ENCODE measurements at places on chromosomes 7 and 10.

GRCh38 chr7:147245274-147245673 is 1128.7 kb downstream of the CNTNAP2 start:
- no peak for DNase-seq

GRCh38 chr7:77447616-77448015 is 31.5 kb upstream of the GSAP start:
- DNase-seq = no peak

DNA sequence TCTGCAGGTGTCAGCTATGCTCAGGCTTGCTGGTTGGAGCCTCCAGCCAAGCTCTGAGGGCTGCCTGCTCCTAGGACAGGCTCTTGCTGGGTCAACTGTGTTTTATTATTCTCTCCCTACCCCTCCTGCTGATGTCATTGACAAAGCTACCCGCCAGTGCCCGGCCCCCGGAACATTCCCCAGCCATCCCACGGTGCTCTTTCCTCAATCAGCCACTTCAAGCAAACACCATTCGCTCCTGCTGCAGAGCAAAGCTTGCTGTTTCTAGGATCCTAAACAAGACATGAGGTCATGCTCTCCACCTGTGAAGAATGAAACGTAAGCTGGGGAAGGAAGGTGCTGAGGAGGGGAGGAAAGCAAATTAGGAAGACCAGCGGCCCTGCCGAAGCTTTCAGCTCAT is 2.1 kb upstream of the C10orf71 start:
- no peak for DNase-seq

DNA sequence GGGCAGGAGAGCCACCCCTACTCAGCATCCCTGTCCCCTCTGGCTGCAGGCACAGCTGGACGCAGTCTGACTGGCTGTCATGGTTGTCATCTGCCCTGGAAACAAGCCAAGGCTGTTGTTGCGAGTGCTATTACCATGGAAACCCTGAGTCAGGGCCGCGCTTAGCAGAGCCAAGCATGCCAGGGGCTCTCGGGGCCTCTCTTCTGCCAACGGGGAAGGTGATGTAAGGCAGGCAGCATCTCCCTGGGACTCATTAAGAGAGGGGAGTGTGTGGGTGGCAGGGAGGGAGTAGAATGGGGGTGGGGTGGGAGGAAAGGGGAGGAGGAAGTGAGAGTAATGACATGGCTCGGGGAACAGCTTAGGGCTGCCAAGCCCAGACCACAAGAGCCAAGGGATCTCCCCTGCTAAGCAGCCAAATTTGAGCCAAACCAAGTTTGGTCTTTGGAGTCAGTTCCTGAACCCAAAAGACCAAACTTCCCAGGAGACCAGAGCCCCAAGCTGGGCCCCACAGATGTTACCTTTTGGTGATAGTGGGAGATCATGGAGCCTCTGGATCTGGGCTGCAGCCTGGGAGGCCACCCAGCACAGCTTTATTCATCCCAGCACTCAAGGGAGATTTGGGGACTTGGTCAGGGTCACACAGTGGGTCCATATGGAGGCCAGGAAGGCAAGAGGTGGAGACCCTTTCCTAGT is 67.6 kb downstream of the TMEM130 start:
- DNase-seq = peak; percentile 71

DNA sequence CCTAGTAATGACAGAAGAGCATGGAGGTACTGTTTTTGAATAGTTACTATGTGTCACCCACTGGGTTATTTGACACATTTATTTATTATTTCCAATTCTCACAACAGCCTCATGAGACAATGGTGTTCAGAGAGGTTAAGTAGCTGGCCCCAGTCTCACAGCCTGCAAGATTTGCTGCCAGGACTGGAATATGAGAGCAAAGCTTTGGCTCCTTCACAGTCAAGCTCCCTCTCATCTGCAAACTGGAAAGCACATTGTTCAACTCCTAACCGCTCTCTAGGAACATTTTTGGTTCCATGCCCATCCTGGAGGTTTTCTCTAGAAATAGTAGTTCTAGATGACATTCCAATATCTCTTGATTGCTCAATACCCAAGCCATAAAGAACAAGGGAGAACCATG is 75.5 kb upstream of the CXCL12 start:
- DNase-seq = no peak

DNA sequence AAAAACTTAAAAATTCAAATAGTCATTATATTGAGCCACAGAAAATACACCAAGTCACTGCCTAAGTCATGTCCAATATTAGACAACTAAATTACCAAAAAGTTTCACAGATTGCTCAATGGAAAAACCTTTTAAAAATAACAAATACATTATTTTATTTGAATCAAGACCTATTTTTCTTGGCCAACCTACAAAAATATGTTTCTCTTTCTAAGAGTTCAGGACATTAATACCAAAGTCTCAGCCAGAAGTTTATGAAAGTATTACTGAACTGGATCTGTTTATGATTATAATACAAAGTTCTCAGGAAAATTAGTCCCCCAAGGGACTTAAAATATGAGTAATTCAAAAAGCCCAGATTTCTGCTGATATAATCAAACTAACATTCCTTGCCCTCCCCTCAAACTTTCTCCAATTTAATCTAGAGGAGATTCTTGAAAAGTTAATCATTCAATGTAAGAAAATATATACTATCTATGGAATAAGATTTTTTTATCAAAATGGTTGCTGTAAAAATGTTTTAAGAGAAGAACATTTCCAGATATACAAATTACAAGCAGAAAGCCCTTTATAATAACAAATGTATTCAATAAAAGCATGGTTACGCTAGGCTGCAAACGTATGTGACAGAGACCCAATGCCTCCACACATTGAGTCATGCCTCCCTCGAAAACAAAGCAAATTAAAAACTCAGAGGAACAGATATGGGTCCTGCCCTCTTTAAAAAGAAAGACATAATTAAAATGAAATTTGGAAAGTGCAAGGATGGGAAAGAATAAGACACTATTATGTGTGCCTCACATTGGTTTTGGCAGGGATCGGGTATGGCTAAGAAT is 381.6 kb downstream of the PARD3 start:
- DNase-seq = no peak

DNA sequence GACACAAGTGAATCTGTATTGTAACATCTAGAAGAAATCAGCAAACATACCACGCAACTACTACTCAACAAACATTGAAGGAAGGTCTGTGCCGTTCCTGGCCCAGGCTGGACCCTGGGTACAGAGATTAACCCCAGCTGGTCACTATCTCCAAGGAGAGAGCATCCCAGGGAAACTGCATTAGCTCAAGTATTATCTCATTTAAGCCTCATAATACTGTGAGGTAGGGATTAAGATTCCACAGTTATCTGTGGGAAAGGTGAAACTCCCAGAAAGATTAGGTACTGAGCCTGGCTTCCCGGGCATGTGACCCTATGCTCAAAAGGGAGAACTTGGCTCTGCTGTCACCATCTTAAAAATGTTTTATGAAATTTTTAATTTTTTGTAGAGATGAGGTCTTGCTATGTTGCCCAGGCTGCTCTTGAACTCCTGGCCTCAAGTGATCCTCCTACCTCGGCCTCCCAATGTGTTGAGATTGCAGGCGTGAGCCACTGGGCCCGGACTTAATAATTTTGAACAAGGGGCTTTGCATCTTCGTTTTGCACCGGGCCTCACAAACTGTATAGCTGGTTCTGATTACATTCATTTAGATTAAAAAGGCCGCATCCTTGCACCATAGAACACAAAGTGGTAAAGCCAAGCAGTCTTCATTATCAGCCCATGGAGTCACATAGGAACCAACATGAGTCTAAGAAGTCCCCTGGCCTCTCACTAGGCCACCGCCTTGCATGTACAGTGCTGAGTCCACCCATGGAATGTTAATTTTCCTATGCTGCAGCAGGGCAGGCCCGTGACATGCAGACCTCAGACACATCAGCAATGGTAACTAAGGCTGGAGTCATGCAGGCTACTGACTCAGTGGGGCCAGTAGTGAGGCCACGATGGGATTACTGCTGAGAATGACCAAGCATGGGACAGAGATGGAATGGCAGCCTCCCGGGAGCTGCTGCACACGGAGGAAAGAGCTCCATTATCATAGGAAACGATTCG is 5.5 kb upstream of the CTBP2 start:
- DNase-seq = no peak

DNA sequence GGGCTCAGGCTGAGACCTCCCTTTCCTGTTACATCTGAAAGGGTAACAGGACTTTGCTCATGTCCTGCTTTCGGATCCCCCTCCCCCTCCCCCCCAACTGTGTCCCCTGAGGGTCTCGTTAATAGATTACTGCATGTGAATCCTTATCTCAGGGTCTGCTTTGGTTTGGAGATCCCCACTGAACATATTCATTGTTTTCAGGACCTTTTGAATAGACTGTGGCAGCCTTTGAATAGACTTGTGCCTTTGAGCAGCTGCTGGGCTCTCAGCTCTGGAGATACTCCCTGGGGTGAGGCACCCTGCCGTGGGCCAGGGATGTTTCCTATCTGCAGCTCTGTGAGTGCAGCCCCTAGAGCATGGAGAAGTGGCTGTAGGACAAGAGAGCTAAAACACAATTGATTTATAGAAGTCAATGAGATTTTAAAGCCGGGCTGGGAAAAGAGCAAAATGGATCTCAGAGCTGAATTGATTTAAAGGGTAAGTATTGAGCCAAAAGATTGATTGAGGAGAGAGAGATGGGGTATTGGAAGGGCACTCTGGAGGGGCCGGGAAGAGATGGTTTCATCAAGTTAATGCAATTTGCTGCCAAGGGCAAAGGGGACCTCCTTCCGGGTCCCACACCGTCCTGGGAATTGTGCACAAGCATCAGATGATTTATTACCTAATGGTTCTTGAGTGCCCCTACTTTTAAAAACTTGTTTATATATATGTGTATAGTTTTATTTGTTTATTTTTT is 9.9 kb downstream of the ARHGAP22 start:
- no peak for DNase-seq

DNA sequence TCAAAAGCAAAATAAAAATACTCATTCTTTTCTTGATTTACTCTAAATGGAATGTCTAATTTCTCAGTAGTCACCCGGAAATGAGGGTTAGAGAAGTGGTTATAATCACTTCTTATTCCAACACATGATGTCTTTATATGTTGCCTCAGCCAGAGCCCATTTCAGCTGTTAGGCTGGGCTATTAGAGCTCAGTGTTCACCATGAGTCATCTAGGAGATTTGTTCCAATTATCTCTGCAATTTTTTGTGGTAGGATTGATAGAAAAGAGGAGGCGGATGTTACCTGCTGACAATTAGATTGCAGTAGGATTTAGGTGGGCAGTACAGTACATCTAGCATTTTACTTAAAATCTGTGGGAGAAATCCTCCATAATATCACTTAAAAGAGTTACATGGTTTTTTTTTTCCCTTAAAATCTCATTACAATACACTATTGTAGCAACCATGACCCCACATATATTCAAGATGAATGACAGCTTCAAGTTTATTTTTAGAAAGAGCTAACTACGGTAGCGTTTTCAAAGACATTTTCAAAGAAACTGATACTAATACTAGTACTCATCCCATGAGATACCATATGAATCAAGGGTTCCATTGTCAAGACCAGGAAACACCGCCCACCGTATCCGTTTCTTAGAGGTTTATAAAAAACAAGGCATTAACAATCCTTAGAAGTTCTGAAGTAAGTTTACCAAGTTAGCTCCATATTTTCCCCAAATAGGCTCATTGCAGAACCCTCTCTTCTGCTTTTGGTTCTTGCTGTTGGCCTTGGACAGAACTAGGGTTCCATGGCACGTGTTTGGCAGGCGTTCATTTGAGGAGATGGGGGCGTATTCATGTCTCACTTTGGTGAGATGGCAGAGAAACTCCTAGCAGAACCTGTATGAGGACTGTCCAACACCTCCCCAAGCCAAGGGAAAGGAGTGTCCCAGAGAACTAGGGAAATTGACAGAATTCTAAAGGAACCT is 10.4 kb downstream of the CPA2 start:
- DNase-seq = no peak

GRCh38 chr10:90929179-90929578 is 8.3 kb upstream of the ANKRD1 start:
- no peak for DNase-seq

- no peak for DNase-seq
Measured at GRCh38 chr7:156105337-156106106, 293.3 kb upstream of the SHH start.

DNA sequence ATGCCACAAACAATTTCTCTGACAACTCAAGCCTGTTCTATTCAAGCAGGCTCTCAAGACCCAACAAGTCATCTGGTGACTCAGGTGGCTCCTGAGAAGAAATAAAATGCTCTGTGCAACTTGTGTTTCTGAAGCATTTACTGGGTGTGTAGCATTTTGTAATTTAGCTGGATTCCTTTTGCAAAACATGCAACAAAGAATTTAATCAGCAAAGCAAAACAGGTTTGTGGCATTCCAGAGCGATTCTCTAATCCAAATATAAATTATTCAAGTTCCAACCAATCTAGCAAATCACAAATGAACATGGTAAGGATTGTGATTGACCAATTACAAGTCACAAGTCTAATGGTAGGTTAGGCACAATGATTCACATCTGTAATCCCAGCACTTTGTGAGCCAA is 39.8 kb upstream of the C10orf67 start:
- no peak for DNase-seq

GRCh38 chr7:44881610-44882009 is 3.7 kb downstream of the PURB start:
- DNase-seq = no peak

DNA sequence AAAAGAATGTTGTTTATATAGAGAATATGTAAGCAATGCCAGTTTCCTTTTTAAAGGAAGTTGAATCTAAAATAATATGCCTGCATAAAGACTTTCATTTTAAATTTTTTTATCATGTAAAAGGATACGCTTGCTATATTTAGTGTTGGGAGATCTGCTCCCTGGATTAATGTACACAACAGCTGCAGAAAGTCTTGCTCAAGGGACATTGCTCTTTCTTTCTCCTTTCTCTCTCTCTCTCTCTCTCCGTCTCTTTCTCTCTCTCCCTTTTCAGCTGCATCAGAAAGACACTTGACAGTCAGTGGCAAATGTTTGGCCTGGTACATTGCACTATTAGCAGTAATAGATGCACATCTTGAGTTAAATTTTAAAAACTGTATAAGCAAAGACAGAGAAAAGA is 739 bp downstream of the MYPN start:
- DNase-seq = no peak

- DNase-seq = no peak
Measured at GRCh38 chr10:34432589-34432988, 382.5 kb downstream of the PARD3 start.

- DNase-seq = no peak
Measured at GRCh38 chr7:40793132-40793531, 658.3 kb downstream of the SUGCT start.

GRCh38 chr7:100686201-100686821 is 7.7 kb downstream of the GIGYF1 start:
- DNase-seq = no peak

GRCh38 chr10:7260412-7260900 is 150.4 kb downstream of the SFMBT2 start:
- peak; percentile 26 for DNase-seq

DNA sequence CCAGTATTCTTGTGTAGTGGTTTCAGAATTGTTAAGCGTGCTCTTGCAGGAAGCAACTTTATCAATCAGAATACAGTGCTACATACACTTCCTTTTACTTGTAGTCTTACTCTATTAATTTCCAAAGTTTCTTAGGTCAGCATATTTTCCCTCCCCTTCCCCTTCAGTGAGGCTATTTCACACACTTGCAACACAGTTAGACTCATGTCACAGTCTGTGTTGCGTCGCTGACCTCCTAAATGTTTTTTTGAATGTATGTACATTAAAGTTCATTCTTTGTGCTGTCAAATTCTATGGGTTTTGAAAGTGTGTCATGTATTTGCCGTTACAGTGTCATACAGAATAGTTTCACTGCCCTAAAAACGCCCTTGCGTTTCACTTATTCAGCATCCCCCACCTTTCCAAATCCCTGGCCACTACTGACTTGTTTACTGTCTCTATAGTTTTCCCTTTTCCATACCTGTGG is 5.4 kb upstream of the HKDC1 start:
- no peak for DNase-seq

GRCh38 chr10:116699471-116700150 is 42.8 kb downstream of the HSPA12A start:
- no peak for DNase-seq

All from CD4-positive, alpha-beta T cell treated with Interferon alpha-2 for 1 hour (primary cell).